Inflammatory macrophage (primary cell): ENCODE measurements at places on chromosomes 11 and 22.

DNA sequence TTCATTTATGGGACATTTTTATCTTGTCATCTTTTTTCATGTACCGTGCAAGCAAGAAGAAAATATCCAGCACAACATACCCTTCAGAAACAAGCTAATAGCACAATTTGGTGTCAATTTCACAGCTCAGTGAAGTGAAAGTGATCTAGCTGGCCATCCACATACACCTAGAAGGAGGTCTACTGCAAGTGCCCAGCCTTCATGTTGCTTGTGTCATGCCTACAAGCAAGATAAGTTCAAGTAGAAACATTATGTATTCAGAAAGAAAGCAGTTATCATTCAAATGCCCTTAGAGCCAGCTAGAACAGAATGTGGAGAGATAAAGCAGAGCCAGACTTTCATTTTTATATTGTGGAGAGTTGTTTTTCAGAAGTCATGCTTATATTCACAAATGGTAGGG is 325.7 kb upstream of the PITPNB start:
- no peak for DNase-seq

DNA sequence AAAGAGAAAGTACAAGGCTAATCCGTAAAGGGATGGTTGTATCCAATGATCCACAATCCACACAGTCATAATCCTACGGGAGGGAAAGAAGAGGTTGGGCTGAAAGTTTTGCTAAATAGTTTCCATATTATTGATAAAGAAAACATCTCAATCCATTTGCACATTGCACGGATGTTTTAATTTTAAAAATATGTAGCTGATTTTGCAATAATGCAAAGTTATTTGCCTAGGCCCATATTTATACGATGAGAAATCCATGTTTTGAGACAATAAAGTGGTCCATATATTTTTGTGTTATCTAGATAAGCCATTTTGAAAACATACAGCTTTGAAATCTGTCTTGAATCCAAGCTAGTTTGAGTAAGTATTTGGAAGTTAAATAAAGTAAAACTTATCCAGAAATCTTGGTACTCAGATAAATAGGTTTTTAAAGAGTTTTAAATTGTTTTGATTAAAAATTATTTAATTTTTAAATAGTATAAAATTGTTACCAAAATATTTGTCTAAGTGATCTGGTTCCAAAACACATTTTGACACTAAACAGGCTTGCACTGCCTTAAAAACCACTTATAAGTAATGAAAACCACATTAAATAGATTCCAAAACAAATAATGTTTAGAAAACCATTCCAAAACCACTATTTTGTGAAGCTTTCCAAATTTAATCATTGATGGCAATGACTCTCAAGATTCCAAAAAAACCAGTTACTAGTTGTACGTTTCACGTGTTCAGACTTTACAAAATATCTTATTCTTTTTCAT is 38.2 kb upstream of the PAMR1 start:
- no peak for DNase-seq

DNA sequence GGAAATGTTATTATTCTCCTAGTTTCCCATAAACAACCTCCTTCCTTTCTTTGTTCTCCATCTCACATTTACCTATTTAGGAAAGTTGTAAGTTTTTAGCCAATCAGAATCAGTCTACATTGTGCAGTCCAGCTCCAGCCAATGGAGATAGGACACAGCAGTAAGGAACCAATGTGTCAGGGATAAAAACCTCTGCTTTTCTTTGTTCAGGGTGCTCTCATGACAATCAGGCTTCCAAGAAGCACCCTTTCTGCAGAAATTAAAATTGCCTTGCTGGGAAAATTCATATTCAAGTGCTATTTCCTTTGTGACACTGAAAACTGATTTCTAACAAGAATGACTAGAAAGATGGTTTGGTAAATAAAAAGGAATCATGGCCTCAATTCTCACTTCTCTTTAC is 14.6 kb downstream of the SCGB2A1 start:
- peak; percentile 7 for DNase-seq

DNA sequence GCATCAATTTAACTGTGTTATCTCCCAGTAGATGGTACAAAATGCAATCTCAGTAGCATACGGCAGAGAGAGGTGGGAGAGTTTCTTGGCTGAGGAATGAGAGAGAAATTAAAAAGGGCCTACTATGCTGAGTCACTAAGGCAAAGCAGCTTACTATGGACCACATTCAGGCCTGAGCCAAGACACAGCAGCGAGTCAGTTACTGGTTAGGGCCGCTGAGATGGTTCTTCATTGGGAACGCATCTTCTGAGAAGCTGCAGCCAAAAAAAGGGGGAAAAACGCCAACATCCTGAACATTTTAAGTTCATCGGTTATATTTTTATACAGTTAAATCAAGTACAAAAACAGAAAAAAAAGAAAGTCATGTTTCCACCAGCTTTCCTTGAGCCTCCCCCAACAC is 61.1 kb upstream of the BDNF start:
- no peak for DNase-seq

- DNase-seq: no peak
These were observed 2.6 kb downstream of the ESAM start for GRCh38 chr11:124759266-124760204.

- no peak for DNase-seq
These were observed at the start of gene RIC3 for GRCh38 chr11:8168485-8169257. Gene RIC3 (minus strand): TSS chr11:8169025. CDS start chr11:8168989, 36 bp downstream.

GRCh38 chr22:37569921-37570660 is 9.8 kb downstream of the LGALS2 start:
- no peak for DNase-seq

DNA sequence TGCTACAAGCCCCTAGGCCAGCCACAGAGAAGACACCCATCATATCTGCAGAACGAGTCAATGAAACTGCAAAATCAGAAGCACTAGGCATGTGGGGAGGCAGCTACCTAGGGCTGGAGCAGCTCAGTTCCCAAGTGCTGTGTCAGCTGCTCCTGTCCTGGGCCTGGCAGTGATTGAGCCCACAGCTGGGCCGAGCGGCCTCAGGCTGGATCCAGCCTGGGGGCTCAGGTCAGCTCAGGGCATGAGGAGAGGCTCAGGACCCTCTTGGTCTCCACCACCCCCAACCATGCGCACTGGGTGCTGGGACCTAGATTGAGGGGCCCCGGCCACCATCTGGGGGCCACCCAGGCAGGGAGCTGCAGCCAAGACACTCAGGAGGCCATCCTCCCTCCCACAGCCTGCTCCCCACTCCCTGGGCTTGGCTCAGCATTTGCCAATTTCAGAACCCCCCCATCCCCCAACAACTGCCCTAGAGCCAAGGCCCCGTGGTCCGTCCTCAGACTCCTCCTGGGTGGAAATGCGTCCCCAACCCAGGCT is 2.4 kb upstream of the TNNT3 start:
- DNase-seq: peak; percentile 29

DNA sequence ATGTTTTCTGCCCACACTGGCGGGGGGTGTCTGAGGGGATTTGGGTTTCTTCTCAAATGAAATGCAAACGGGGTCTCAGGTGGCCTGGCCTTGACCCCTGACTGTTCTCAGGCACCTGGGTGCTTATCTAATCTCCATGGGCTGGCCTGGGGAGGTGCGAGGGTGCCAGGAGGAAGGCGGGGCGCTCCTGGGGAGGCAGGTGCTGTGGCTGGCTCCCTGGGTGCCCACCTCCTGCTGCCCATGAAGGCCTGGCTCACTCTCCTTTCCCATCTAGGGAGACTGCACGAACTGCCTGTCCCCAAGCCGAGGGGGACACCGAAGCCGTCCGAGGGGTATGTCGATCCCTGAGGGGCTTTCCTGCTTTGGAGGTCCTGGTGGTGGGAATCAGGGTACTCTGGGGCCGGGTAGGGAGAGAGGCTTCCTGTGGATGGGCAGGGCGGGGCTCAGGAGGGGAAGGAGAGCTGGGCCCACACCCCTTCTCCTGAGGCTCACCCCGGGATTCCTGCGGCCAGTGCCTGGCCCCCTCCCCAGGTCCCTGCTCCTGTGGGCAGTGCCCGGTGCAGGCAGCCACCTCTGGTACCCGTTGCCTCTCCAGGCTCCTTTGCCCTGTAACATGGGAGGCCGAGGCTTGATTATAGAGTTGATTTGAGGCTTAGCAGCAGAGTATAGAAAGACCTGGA is 18.4 kb downstream of the MICALL1 start:
- no peak for DNase-seq

GRCh38 chr22:45226503-45227186 is 14.0 kb downstream of the KIAA0930 start:
- peak; percentile 100 for DNase-seq

DNA sequence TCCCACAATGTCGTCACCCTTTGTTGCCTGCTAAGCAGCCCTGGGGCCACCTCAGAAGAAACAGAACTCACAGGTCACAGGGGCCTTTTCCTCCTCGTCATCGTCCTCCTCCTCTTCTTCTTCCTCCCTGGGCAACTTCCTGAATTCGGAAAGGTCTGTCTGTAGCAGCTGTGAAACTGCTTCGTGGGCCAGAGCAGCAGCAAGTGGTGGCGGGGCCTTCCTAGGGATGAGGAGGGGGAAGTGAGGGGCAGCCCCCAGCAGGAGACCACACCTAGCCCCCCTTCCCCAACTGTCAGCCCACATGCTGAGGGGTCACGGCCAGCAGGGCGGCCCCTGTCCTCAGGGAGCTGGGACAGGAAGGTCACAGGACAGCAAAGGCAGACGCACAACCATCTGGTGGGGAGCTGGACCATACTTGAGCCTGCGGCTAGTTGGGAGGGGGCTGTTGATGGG is 13.2 kb downstream of the PPM1F start:
- peak; percentile 71 for DNase-seq

GRCh38 chr11:41222236-41222635 is 237.2 kb downstream of the LRRC4C start:
- DNase-seq: no peak

DNA sequence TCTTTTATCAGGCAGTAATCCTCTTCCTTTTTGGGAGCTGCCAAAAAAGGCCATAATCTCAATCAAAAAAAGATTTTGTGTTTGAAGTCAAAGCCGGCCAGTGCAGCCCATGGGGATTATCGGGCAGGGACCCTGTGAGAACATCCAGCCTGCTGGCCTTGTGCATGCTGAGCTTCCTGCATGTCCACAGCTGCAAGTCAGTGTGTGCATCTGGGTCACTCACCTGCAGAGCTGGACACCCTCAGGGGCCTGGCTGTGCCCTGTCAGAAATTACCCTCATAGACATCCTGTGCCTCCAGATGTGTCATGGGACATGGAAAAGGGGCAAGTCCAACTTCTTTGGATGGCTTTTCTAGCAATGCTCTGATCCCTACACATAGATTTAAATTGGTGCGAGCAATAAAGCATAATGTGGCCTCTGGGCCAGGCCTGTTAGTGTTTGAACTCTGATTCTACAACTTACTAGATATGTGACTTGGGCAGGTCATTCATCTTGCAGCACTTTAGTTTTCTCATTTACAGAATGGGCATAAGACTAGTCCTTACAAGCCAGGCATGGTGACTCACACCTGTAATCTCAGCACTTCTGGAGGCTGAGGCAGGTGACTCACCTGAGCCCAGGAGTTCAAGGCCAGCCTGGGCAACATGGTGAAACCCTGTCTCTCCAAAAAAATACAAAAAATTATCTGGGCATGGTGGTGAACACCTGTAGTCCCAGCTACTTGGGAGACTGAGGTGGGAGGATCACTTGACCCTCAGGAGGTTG is 81.6 kb upstream of the LARGE1 start:
- no peak for DNase-seq

- no peak for DNase-seq
These were observed 312.7 kb downstream of the NTM start for GRCh38 chr11:131683131-131683530.

DNA sequence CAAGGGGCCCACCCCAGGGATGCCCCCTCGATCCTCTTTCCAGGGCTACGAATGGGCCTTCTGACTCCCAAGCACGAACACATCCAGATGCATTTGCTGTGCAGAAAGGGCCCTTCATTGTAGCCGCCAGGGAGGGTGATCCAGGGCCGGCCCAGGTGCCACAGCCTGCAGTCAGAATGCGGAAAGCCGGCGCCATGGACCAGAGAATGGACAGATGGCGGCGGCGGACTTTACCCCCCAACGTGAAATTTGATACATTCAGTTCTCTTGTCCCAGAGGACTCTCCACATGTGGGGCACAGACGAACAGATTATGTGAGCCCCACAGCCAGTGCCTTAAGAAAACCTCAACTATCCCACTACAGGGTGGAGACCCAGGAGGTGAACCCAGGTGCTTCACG is 87.2 kb downstream of the KIAA1671 start:
- DNase-seq: no peak

GRCh38 chr22:40156001-40156516 is 21.7 kb upstream of the TNRC6B start:
- peak; percentile 8 for DNase-seq

- DNase-seq: no peak
These were observed 9.6 kb upstream of the TP53I11 start for GRCh38 chr11:44960200-44960845.
